ENCODE measurements at places on chromosomes 5 and 9.

GRCh38 chr9:137757613-137758029, 120.0 kb upstream of the CACNA1B start:
- DNase-seq = no peak

GRCh38 chr5:160573318-160573717, 151.7 kb downstream of the PTTG1 start:
- DNase-seq = no peak

GRCh38 chr5:51997949-51998348, 614.7 kb downstream of the ISL1 start:
- no peak for DNase-seq

- no peak for DNase-seq
Measured at GRCh38 chr5:57696389-57696769, 213.8 kb upstream of the ACTBL2 start.

- no peak for DNase-seq
Measured at GRCh38 chr9:135618866-135619598, 20.3 kb downstream of the GLT6D1 start.

- no peak for DNase-seq
Measured at GRCh38 chr5:40549616-40550015, 130.1 kb upstream of the PTGER4 start.

- DNase-seq = no peak
Measured at GRCh38 chr5:53378590-53379247, 101.7 kb upstream of the FST start.

GRCh38 chr9:69097923-69098593, 62.5 kb downstream of the FXN start:
- no peak for DNase-seq

GRCh38 chr9:70747261-70747718, 332.8 kb upstream of the KLF9 start:
- DNase-seq = no peak

- DNase-seq = no peak
Measured at GRCh38 chr5:65098393-65098792, 329.7 kb downstream of the CWC27 start.

DNA sequence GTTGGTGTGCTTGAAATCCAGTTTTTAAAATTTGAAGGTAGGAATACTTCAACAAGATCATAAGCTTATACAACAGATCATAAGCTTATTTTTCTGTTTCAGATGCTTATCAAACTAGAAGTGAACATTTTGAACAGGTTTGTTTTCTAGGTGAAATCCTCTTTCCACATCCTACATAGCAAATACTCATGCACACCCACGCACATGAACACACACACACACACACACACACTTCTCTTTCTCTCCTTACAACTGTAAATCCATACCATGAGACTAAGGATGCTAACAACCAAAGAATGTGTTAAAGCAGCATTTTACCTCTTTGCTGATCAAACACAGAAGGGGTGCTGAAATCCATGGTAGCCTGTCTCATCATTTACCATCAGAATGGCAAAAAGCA, 592 bp downstream of the ANKRD55 start:
- DNase-seq = no peak

DNA sequence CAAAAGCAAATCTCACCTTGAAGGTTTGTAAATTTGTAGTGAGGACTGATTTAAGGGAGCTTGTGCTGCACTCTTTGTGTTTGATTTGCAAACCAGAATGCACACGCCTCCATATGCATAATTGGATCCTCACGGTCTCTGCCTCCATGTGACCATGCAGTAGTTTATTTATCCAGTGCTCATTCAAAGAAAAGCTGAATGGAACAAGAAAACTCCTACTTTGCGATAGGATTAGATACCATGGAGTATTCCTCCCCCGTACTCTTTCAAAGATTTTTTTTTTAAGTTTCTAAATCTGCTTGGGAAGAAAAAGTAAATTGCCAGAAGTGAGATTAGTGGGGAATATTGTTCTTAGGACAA, 290.4 kb upstream of the TUT7 start:
- DNase-seq = no peak

DNA sequence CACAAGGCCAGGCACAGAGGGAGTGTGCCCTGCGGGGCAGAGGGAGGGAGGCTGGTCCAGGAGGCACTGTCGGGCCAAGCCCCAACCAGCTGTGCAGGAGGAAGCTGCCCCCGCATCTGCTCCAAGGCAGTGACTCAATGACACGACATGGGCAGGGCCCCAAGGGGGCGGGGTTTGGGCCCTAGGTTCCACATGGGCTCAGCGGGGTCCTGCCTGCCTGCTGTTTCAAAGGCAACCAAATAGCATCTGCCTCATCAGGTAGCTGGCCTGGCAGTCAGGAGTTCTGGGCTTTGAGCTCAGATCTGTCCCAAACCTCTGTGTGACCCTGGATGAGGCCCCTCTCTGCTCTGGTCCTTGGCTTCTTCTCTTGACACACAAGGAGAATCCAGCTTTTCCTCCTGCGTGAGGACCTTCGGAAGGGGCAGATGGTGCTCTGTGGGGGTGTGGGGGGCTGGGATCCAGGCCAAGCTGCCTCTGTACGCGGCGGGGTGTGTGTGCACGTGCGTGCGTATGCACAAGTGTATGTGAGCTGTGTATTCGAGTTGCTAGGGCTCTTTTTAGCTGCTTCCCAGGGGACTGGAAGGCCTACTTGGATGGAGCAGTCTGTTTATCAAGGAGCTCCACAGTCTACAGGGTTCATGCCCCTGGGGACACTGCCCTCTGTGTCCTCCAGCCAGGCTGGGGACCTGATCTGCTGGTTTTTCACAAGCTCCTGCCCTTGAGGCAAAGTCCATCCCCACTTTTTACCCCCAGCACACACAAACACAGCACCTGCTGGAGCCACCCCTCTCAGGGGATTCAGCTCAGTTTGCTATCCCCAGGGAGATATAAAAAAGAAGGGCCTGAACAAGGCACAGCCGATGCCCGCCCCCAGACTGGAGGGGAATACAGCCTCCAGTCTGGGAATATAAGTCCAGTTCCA, 138.9 kb downstream of the RGS3 start:
- no peak for DNase-seq
